ENCODE measurements at places on chromosomes 7 and 10.

- DNase-seq = no peak
Measured at GRCh38 chr10:129057856-129058663, 409.0 kb upstream of the MGMT start.

DNA sequence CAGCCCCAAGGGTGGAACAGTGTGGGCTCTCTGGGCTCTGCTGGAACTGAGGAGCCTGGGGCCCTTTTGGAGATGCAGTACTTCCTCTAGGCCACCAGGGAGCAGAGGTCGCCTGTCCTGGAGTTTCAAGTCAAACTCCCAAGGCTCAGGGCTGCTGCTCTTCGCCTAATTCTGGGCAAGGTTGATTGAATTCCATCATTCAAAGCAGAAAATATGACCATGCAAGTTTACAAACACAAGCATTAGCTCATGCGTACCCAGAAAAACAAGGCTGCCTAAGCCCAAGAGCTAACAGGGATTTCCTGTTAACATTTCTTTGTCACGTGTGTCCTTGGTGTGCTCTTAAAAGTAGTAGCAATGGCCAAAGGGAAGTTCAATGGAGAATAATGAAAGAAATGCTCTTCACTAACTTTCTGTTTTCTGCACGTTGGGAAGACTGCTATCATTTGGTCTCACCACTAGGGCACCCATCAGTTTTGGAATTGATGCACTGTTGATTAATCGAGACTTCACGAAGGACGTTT is 20.1 kb downstream of the LDB3 start:
- DNase-seq = no peak

DNA sequence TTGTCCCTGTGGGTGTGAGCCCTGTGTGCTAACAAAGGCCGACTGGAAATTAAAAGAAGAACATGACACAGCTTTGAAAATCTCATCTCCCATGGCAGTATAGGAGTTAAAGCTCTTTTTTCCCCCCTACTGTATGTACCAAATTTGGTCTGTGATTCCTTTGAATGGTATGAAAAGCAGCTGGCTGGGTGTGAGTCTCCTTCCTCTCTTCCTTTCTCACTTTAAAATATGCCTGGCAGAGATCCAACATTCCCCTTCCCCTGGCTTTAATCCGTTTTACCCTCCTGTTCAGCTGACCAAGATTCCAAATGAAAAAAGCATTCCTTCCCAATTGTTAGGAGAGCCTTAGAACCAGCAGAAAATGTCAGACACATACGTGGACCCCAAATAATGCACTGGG is 225.0 kb upstream of the CELF2 start:
- no peak for DNase-seq

GRCh38 chr10:128103229-128103714 is 23.0 kb downstream of the MKI67 start:
- DNase-seq = no peak

DNA sequence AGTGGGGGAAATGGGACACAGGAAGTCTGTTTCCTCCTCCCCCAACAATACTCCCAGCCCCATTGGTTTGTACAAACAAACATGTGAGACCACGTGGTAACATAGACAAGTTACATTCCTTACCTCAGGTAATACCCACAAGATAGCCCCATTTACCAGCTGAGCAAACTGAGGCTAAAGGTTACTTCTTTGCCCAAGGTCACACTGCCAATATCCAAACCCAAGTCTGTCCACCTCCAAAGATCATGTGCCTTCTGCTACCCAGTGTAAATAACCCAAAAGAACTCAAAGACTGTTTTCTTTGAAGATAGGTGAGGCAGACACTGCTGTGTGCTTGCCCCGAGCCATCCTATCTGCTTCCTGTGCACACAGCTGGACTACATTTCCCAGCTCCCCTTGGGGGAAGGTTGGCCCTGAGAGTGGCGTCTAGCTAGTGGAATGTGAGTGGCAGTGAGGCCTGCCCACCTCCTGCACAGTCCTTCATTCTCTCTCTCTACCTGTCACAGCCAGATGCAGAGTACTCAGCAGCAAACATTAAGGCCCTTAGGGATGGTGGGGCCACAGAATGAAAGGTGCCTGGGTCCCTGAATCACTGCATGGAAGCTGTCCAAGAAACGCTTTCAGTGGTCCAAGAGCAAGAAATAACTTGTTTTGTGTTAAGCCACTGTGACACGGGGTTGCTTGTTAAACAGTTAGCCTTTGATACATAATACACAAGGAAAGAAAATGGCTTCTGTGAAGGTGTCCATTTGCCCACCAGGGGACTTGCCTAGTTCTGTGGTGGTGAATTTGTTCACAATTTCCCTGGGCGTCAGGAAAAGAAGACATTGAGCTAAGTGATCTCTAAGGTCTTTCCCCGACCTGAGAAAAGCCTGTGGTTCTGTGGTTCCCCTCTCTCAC is 257.7 kb upstream of the NFE2L3 start:
- DNase-seq = no peak

DNA sequence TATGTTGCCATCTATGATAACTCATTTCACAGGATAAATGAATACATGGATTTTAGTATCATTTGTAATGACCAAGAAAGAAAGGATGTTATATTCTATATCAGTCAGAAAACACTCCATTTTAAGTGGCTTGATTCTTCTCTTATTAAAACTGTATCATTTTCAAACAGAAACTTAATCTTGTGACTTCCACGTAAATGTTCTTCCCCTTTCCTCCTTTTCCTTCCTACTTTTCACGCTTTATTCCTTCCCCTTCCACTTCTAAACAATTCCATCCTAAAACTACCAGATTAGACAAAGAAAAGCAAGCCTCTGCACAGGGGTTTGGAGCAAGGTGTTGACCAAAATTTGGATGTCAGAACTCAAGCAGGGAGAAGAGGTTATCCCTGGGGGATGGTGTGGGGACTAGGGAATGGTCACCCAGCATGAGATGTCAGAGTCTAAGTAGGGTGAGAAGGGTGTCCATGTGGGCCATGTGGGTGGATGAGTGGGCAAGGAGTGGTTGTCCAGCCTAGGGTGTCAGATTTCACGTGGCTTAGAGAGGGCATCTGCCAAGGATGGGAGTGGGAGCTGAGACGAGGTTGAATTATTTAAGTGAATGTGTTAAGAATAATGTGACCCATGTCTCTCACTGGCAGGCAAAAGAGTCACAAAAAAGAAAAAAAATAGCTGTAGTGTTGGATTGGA is 5.0 kb upstream of the GSAP start:
- DNase-seq = no peak

- DNase-seq = no peak
Measured at GRCh38 chr10:125159486-125159931, 854 bp downstream of the CTBP2 start.

GRCh38 chr7:131111081-131111576 is 216.5 kb upstream of the MKLN1 start:
- no peak for DNase-seq

- no peak for DNase-seq
Measured at GRCh38 chr10:100306861-100307260, 20.4 kb upstream of the BLOC1S2 start.

- DNase-seq = no peak
Measured at GRCh38 chr10:56632537-56632936, 271.5 kb upstream of the ZWINT start.

GRCh38 chr10:44673245-44673983 is 237.7 kb upstream of the TMEM72 start:
- no peak for DNase-seq

DNA sequence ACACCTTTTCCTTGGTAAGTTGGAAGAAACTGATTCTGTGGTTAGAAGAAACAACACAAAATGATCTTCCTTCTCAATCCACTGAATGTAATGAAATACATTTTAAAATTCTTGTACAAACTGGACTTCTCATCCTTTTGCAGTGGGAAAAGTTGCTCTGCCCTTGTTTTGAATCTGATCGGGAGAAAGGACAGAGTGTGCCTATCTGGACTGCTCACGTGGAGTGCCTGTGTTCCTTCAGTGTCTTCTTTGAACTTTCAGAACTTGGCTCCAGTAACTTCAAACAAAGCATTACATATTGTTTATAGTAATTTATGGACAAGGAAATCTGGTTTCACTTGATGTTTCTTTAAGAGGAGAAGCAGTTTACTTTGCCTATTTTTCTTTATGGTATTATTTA is 17.1 kb downstream of the SLC26A3 start:
- DNase-seq = no peak

GRCh38 chr7:40680657-40681056 is 545.9 kb downstream of the SUGCT start:
- DNase-seq = no peak

GRCh38 chr7:90239050-90239449 is 5.9 kb upstream of the CFAP69 start:
- no peak for DNase-seq

GRCh38 chr10:93554760-93555432 is 11.6 kb upstream of the FFAR4 start:
- DNase-seq = no peak

DNA sequence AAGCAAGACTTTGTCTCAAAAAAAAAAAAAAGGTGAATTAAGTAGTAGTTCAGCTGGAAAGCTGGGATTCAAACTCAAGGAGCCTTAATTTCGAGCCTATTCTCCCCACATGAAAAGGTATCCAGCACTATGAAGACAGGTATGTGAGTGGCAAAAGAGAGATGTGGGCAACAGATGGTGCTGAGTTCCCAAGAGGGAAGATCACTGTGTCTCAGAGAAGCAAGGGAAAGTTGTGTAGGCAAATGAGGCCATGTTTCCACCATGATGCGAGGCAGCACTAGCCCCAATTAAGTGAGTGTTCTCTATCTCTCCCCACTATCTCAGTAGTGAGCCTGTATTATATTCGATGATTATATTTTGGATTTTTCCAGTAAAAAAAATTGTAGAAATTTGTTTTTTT is 19.8 kb upstream of the ST7 start:
- no peak for DNase-seq

DNA sequence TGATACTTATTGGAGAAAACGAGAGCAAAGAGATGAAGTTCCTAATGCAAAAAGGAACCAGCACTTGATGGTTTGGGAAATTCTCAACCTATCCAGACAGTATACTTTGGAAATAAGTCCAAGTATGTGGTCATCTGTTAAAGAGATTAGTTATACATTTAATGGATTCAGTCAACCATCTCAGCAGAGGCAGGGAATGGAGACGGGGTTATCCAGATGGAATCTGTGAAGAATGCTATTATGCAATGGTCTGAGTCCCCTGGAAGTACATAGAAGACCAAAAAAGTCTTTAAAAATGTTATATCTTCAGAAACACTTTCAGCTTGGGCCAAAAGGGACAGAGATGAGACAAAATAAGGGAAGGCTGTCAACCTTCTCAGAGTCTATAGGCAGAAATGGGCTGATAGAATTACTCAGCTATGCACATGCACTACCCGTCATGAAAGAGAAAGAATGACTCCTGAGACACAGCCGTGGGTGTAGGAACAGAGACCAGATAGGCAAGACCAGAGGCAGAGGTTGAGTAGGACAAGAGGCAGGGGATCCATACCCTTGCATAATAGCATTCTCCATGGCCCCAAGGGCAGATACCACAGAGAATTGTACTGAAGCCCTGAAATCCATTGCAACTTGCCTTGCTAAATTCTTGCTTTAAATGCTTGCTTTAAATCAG is 738.8 kb upstream of the POT1 start:
- no peak for DNase-seq

DNA sequence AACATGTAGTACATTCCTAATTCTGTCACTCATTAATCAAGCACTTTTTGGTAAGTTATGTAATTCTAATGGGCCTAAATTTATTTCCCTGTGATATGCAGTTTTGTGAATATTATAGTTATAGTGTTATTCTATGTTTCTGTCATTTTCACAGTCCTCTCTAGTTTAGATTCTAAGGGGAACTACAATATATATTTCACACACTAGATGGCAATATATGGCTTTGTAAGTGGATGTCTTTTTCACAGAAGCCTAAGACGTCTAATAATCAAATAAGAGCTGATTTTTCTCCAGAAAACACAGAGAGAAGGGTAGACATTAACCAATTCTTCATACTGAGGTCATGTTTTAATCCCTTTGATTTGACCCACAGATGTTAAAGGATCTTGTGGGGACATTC is 18.0 kb downstream of the RNLS start:
- no peak for DNase-seq

DNA sequence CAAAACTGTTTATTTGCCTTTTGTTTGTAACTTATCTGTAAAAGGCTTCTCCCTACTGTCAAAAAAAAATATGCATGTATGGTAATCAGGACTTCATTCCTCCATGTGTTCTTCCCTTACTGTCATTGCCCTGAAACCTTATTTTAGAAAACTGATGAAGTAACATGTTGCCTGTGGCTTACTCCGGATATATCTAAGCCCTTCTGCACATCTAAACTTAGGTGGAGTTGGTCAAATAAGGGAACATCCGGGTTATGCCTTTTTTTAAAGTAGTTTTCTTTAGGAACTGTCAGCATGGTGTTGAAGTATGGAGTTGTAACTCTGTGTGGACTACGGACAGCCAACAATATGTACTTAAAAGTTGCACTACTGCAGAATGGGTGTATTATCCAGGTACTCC is 6.2 kb downstream of the SAR1A start:
- DNase-seq = no peak

DNA sequence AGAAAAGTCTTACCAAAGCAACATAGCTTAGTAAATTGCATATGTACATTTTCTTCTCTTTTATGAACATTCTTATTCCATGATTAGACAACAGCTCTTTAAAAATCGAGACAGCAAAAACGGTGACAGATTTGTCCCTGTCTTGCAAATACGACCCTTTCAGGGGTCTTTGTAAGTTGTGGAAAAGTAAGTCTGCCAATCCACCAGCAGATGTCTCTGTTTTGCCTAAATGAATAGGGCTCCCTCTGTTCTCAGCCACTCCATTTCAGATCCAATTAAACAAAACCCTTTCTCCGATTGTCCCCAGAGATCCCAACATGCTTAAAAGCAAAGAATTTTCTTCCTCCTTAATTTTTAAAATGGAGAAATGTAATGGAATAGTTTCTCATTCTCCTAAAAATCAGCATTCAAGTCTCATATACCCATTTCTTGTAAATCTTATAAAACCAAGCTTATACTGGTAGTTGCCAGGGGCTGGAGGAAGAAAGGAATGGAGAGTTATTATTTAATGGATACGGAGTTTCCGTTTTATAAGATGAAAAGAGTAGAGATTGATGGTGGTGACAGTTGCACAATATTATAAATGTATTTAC is 61.0 kb upstream of the NFE2L3 start:
- DNase-seq = peak; percentile 37

DNA sequence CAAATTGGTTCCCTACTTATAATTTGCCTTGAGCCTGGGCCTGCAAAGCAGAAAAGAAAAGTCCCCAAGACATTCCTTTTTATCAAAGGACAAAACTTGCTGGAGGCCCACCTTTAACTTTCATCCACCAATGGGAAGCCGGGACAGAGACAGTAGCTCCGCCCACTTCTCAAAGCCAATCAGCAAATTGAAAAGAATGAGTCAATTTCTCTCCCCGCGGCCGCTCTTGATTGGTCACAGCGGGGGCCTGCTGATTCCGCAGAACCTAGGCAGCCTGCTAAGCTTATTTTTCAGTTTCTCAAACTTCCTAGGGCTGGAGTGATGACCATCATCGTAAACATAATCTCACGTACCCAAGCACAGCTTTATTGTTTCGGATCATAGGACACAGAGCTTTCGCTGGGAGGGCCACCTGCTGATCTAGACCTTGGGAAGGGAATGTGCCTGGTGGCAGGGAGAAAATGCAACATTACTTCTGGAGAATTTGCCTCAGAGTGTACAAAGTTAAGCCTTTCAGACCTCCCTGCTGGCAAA is at the start of gene SLC13A4:
Gene SLC13A4, minus strand, starts transcription at position 51 of the 534 bp plus-strand sequence. CDS start 690 bp downstream, outside the sequence.
- peak; percentile 26 for DNase-seq
